Gastroesophageal sphincter (tissue), 4 donors: ENCODE measurements at places on chromosomes 7 and 10. TPM values are rescaled to one million over a fixed set of nuclear protein-coding genes. Genes with fewer than 3 reads are reported as not detected.

AUTS2 gene
- total RNA-seq, result 48.7 TPM

DNA sequence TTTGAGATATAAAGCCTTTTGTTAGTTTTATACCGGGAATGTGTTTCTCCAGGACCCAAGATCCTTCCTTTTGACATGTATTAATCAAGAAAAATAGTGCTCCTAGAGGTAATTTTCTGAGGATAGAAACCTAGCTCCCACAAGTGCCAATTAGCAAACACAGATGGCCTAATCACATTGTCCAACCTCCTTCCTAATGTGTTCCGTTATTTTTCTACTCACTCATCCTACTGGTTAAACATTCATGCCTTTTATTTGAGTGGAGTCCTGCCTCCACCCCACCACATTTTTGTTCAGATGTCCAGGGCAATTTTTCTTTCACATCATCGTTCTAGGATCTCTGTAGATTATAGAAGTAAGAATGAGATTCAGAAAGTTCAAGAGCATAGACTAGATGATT is 610.0 kb upstream of the MBL2 start:
- no peak for ATAC-seq

DNA sequence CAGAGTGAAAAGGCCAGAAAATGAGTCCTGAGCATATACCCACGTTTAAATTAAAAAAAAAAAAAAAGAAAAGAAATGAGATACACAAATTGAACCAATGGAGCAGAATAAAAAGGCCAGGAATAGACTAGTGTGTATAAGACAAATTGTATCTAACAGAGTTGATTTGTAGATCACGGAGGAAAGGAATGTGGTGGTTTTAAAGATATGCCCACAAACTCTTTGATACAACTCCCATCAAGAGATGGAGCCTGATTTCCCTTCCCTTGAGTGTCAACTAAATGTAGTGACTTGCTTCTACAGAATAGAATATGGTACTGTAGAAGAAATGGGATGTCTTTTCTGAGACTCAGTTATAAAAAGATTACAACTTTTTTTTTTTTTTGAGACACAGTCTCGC is 10.4 kb downstream of the SYPL1 start:
- no peak for ATAC-seq

GRCh38 chr10:80277567-80278250 is 11.7 kb downstream of the MAT1A start:
- ATAC-seq, result no peak

CSGALNACT2 gene
- 33.5 TPM for total RNA-seq

- no peak for ATAC-seq
These were observed 4.6 kb upstream of the RADIL start for GRCh38 chr7:4888161-4888560.

OPN1SW gene
- not detected for total RNA-seq

DNA sequence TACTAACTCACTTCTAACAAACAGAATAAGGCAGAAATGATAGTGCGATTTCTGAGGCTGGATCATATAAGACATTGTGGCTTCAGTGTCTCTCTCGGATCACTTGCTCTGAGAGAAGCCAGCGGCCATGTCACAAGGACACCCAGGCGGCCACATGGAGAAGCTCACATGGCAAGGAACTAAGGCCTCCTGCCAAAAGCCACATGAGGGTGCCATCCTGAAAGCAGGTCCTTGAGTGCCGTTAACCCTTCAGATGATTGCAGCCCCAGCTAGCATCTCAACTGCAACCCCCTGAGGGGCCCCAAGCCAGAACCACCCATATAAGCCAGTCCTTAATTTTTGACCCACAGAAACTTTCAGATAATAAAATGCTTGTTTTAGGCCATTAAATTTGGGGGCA is 6.9 kb upstream of the VDAC2 start:
- ATAC-seq, result no peak

- ATAC-seq, result no peak
These were observed 386.5 kb upstream of the AUTS2 start for GRCh38 chr7:69211739-69212138.

- ATAC-seq, result no peak
These were observed 49.4 kb downstream of the CLEC2L start for GRCh38 chr7:139572704-139573385.

DNA sequence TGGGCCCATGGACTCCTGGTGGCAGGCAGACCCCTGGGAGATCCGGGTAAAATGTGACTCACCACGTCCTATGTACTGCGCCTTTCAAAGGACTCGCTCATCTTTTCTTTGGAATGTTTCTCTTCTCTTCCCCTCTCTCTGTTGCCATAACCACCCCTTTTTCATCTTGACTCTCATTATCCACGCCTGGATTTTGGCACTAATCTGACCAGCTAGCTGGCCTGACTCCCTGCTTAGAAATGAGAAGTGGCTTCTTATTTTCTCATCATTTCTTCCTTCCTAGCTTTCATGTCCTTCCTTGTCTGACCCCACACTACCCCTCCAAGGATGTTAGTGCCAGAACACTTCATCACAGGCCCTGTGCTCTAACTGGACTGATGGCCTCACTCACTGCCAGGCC is 98.0 kb upstream of the FAM171A1 start:
- ATAC-seq, result no peak

SLC25A40 gene
- 7.8 TPM for total RNA-seq

DNA sequence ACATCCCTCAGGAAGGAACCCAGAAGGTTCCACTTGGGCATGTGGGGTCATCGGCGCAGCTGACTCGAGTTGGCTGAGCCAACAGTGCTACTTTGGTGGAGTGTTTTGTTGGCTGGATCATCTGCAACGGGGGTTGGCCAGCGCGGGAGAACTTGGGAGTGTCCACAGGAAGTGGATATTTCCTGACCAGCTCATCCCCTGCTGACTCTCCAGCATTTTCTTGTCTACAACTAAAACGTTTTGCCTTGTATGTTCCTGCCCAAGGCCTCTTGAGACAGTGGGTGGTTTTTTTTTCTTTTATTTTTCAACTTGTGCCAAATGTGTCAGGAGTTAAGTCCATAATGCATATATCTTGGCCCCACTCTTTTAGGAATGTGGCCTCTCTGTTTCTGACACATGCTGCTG is 208.6 kb downstream of the ZNF365 start:
- peak; percentile 91 for ATAC-seq

DNA sequence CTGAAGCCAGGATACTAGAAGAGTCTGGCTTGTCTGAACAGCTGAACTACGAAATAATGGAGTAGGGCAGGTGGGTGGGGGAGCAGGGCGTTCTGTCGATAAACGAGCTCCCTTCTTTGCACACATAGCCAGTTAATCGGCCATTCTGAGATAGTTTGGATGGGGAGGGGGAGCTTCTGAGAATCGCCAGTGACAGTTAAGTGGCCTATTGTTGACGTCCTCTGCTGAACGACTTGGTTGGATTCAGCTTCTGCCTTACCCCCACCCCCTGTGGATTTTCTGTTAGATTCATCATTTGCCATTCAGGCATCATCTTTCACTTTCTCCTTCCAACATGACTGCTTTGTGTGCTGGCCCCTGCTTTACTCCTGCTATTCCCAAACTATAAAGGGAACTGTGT is 520 bp downstream of the CPA5 start:
- ATAC-seq, result no peak

GRCh38 chr10:4635388-4635787 is 190.6 kb upstream of the AKR1E2 start:
- no peak for ATAC-seq

DNA sequence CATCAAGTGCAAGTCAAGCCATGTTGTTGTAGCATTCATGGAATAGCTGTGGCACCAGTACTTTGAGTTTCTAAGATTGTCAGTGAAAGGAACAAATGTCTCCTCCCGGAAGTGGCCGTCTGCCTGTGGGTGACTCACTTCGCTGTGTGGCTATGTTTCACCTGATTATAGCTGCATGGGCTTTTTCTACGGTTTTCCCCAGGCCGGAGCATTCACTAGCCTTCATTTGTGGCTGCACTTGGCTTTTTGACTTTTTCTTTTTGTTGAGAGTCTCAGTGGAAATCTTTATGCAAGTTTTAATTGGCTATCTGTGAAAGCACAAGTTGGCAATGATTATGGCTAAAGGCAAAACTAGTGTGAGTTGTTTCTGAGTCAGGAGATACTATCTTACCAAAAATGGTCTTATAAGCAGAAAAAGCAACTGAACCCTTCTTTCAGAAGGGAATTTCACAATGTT is 35.0 kb downstream of the SRI start:
- no peak for ATAC-seq
